ENCODE measurements at places on chromosomes 11 and 22.

- no peak for DNase-seq
Observed at GRCh38 chr11:84035645-84036044, 749.5 kb upstream of the CCDC90B start.

DNA sequence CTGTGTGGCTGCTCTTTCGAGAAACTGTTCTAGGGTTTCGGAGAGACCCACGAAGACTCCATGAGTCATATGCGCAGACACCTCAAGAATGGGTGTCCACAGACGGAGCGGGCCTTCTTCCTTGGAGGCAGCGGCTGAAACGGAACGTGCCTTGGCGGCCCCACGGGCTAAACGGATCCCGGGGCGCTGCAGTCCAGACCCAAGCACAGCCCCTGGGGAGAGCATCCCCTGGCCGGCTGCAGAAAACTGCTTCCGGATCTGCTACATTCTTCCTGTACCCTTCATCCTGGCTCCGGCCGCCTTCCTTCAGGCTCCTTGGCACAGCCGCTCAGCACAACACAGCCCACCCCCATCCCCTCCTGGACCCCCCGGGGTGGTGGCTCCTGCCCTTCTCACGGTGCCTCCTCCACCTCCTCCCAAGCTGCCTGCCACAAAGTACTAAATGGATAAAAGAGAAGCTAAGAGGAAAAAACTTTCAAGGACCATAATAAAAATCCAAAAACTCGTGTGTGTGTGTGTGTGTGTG is 25.4 kb downstream of the CPT1A start:
- DNase-seq, result no peak

- no peak for DNase-seq
Observed at GRCh38 chr11:10518891-10519290, 22.1 kb downstream of the RNF141 start.

DNA sequence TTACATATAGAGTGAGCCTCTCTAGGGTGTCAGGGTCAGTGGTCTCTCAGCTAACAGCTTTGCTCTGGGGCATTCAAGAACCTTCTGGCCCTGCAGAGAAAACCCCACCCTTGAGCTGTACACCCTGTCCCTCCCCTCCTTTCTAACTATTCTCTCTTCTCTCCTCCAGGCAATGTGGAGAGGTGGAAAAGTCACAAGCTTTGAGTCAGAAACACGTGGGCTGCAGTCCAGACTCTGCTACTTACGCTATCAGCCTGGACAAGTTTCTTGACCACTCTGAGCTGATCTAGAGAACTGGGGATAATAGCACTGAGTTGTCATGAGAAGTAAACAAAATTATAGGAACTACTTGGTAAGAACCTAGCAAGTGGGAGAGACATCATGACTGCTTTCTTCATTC is 10.7 kb upstream of the FAM83F start:
- no peak for DNase-seq

DNA sequence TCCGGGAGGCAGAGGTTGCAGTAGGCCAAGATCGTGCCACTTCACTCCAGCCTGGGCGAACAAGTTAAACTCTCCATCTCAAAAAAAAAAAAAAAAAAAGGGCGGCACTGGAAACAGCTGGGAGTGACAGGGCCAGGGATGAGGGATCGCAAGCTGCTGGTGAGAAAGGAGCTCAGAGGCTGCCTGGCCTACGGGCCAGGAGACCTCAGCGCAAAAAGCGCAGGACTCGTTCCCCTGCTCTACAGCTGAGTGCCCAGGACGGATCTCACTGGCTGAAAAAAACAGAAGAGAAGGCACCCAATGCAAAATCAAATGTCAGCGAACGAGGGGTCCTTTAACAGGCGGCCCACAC is 650 bp upstream of the NUP50 start:
- DNase-seq, result peak; percentile 67

DNA sequence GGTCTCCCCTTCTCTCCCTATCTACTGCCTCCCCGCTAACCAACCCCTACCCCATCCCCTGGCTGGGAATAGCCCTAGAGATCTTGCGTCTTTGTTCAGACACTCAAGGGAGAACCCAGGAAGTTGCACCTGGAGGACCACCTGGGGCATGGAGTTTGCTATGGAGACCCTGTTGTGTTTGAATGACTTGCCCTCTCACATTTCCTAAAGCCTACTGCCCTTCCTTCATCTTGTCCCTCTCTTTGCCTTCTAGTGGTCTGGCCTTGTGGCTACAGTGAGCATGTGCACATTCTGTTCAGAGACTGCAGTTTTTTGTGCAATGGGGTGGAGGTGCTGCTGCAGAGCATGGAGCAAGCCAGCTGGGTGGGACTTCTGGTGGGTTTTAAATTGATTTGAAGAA is 42.5 kb downstream of the ZNRF3 start:
- no peak for DNase-seq

- peak; percentile 88 for DNase-seq
Observed at GRCh38 chr22:44130076-44130711, 50.5 kb upstream of the PARVG start.

DNA sequence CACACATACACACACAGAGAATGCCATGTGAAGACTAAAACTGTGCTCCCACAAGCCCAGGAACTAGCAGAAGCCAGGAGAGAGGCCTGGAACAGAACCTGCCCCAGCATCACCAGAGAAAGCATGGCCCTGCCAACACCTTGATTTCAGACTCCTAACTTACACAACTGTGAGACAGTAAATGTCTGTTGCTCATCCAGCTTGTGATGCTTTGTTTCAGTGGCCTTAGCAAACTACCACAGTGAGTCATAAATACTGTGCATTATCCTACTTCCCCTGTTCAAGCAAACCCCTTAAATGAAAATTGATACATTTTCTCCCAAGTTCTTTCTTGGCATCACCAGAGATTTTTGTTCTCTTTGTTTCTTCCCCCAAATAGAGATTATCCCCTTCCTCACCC is 1539.4 kb upstream of the TENM4 start:
- DNase-seq, result peak; percentile 59

- DNase-seq, result peak; percentile 77
Observed at GRCh38 chr11:11622772-11623171, 967 bp upstream of the GALNT18 start.

- DNase-seq, result peak; percentile 49
Observed at GRCh38 chr11:65850217-65851082, 7.5 kb downstream of the CFL1 start.

DNA sequence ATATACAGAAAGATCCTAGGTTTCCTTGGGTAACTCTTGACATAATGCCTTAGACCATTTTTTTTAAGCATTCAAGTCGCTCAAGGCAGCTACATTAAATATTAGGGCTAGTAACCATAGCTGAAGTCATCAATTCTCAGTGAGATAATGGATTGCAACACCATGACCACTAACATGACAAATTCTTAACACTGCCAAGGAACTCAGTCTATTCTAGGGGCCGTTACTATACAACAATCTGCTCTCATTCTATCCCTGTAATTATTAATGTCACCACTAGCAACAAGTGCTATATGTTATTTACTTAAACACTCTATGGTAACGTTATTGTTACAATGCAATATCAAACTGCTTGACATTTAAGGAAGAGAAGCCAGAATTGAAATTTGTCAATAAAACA is 3.2 kb upstream of the STK33 start:
- peak; percentile 71 for DNase-seq

DNA sequence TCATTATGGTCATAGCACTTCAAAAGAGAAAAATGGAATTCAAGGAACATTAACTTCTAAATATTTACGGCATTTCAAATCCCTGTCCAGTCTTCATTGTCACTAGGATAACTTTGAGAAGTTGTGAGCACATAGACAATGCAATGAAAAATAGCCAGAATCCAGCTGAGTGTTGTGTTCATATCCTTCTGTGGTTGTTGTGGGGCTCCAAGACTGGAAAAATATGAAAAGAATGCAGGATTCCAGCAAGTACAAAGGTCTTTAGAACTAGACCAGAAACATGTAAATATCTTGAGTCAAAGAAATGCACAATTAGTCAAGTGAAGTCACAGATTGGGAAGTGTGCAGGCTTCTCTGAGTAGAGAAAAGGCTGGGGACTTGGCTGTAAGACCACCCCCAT is 68.7 kb downstream of the WT1 start:
- no peak for DNase-seq

DNA sequence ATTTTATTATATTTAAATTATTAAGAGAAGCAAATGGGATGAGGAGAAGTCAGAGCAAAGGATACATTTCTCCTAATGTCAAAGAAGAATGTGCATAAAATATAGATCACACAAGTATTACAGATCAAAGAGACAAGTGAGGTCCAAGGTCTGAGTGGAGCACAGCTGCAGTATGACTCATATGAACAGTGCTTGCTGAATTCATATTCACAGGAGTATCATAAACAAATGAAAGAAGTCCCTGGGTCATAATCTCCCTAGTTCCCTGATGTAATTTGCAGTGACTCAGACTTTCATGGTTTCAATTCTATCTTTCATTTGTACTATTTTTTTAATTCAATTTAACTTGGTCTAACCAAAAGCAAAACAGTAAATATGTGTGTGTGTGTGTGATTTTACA is 499.0 kb upstream of the CCDC179 start:
- DNase-seq, result peak; percentile 93

GRCh38 chr11:119585043-119585781 is 143.8 kb downstream of the NECTIN1 start:
- DNase-seq, result peak; percentile 74

DNA sequence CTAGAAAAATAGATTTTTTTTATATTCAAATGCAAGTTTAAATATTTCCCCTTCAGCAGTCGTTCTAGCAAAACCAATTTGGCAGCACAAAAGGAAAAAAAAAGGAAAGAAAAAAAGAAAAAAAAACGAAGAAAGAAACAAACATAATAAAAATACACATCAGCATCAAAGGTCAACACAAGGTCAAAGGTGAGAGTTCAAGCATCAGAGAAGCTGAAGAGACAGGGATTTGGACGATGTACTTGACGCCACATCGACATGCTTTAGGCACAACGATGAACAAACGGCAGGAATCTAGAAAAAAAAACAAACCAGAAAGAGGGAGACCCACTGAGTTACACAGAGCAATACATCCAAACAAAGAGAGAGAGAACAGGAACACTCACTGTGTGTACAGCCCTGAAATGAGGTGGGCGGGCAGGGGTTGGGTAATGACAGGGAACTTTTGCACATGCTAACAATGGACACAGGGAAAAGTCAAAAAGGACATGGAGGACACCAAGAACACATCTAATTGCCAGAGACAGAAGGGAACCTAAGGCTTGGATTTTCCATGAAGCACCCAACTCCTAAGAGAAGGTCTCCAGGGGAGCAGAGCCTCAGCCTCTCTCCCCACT is 19.8 kb upstream of the RAPSN start:
- DNase-seq, result no peak

GRCh38 chr11:57711414-57712255 is at the start of gene MED19:
TSS of gene MED19 (minus strand) at chr11:57712215. CDS start at chr11:57712179, 36 bp downstream.
- DNase-seq, result peak; percentile 93

DNA sequence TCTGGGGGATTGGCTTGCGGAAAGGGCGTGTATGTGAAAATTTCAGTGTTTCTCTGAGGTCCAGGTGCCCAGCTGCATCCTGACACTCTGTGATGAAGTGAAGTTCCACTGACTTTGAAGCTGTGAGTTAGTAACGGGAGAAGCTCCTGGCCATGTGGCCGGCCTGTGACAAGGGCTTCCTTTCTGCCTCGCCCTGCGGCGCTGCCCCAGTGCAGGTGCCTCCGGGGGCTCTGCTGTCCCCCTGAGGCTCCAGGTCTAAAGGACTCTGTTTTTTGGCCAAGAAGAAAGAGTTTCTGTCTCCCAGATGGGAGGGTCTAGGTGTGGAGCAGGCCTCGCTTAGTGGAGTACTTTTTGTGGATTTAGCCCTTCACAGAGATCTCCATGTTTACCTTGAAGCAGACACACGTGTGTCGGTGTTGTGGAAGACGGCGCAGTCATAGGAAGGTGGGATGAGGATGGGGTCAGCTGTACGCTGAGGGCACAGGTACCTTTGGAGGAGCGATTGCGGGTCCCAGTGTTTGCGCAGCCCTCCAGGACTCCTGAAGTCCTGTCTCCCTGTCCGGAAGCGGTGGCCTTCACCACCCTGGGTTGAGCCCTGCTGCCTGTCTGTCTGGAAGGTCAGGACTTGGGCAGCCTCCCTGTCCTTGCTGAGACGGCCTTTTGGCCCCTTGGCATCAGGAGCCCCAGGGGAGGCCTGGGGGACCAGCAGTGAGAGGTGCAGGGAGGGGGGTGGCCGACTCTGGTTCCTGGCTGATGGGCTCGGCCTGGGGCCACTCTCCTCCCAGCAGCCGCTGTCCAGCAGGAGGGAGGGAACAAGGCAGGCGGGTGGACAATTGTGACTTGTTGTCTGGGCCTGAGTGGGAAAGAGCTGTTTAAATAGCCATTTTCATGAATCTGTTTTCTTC is 1249.3 kb downstream of the BRD1 start:
- DNase-seq, result no peak

DNA sequence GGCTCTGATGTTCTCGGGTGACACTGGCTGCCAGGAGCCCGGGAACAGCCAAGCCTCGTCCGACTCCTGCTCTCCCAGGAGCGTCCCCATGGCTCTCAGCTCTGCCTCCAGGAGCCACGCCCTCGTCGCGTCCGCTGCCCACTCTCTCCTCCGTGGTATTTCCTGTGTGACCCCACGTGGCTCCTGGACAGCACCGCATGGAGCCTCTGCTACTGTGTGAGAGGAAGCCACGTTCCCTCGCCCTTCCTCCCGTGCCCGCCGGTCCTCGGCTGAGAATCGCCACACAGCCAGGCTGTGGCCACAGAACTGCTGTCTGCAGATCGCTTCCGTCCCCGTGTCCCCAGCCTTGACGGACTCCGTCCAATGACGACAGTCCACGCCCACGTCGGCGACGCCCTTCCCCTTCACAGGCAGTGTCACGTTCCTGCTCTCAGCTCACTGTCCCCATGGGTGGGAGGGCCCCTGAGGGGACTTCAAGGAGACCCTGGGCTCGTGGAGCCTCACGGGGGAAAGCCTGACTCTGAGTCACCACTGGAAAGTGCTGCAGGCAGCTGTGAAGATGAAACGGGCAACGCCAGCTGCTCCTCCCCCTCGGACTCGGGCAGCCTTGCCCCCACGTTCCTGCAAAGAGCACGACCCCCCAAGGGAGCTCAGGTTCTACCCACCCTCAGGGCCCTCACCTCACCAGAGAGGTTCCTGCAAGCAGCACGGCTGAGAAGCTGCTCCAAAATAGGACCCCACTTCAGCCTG is 458.5 kb downstream of the BRD1 start:
- no peak for DNase-seq

DNA sequence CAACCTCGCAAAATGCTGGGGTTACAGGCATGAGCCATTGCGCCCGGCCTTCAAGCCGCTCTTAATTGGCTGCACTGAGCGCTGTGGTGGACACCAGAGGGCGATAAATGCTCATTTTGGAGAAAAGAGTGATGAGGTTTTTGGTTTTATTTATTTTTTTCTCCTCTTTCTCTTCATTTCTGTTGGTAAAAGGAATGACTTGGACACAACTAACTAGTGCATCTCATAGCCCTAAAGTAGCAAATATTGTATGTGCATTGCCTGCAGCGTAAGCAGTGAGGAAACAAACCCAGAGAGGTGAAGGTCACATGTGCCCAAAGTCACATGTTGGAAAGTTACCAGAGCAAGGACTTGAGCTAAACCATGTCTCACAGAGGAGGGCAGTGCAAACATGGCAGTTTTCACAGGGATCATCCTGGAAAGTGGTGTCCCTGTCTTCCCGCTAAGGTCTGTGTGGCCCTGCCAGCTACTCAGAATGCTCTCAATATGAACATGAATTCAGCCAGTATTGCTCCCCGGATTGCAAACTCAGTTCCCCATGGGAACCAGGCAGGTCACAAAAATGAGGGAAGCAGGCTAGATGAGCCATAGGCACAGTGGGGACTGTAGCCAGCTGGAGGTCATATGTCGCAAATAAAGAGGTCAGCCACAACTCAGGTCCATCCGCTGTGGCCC is 8.6 kb upstream of the CD82 start:
- DNase-seq, result peak; percentile 71
